ENCODE measurements at places on chromosomes 6 and 20.

- no peak for DNase-seq
Measured at GRCh38 chr6:2730353-2731107, 20.2 kb downstream of the MYLK4 start.

DNA sequence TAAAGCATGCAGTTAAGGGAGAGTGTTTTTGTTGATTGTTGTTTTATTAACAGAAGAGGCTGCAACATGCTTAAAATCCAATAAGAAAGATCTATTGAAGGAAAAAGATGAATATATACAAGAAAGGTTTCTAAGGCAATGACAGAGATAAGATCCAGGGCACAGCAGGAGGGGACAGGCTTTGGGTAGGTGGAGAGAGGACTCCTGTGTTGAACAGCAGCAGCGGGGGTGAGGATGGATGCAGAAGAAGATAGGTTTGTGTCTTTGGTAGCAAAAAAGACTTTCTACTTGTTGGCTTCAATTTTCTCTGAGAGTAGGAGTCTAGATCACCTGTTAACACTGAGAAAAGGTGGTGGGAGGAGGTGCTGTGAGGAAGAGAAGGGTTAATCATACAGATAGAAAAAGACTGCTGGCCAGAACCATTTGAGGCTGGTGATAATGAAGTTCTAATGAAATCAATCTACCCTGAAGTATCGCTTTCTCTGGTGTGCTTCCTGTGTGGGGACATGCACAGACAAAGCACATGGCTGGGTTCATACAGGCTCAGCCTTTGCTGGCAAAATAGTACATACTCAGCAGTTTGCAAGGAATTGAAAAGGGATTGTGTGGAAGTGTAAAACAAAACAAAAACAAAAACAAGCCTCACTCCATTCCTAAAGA is 17.2 kb upstream of the DST start:
- DNase-seq, result no peak

DNA sequence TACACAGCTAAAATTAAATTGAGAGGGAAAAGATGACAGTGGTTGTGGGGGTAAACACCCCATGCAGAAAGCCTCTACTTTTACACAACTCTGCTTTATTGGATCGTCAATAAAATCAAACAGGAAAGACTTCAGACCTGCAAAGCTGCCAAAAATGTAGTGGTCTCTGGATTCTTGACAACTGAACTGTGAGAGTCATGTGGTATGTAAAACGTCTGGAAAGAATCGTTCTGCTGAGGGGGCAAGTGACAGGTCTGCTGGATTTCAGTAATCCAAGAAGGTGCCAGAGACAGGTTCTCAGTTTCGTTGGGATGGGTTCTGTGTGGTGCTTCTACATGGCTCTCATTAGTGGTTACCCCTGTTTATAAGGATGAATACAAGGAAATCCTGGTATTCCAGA is 63.3 kb downstream of the TSPYL4 start:
- no peak for DNase-seq

DNA sequence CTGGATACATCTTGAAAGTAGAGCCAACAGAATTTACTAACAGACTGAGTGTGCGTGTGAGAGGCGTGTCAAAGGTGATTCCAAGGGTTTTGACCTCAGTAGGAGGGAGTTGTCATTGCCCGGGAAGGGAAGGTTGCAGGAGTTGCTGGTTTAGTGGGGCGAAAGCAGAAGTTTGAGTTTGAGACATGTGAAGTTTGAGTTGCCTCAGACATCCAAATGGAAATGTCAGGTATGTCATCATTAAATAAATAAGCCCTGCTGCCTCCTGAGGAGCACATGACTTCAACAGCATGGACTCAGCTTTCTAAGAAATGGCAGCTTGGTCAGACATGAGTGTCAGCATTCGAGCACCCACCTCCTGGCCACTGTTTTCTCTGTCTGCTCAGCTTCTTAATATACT is 26.6 kb upstream of the TGM2 start:
- no peak for DNase-seq

DNA sequence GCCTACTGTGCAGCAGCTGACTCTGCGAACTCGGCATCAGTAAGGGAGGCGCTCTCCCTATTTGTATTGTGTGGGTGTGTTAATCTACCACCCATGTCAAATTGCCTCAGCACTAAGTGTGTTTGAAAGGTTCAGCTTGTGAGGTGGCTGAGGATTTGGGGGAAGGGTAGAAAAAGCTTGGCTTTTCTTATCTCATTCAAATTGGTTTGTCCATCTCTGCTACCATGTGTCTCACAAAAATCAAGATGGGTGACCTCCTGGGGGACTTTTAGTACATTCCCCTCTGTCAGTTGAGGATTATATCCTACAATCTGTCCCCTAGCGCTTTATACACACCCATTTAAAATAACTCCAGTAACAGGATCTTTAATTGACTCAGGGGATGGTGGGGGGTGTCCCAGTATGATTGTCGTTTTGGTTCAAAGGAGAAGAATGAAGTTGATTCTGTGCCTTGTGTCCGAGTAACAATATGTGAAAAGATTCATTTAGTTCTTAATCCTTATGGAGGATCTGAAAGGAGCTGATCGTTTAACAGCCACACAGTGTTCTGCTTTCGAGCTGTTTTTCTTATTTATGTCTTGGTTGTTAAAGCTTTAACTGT is 609.6 kb downstream of the PKHD1 start:
- no peak for DNase-seq

GRCh38 chr6:109351231-109352130 is 30.8 kb downstream of the CD164 start:
- DNase-seq, result no peak
